ENCODE measurements at places on chromosomes 3 and 15.

- no peak for DNase-seq
These were observed 2.3 kb downstream of the SUCNR1 start for GRCh38 chr3:151875759-151876158.

GRCh38 chr15:62066663-62067447 lies at the start of gene C2CD4A:
Gene C2CD4A (plus strand): TSS chr15:62066977. CDS start chr15:62067614, 637 bp downstream.
- DNase-seq: no peak

DNA sequence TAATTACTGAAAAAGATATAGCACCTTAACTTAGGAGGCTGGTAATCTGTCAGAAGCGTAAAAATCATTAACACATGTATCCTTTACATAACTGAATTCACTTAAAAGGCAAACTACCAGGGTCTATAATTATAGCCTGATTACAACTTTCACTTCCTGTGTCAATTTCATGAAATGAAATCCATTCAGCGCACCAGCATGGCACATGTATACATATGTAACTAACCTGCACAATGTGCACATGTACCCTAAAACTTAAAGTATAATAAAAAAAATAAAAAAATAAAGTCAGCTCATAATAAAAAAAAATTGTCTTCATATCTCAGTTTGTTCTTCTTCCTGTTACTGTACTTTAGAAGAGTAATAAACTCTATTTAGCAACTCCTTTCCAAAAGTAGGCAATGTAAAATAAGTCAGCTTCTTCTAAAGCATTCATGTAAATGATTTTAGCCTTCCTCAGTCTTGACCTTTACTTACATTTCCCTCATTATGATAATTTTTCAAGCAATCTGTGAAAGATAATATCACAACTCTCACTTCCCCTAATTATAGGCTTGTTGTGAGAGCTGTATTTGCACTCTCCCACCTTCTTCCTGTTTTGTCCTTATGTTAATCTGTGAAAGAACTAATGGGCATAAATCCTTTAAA lies 50.1 kb downstream of the KBTBD8 start:
- no peak for DNase-seq

DNA sequence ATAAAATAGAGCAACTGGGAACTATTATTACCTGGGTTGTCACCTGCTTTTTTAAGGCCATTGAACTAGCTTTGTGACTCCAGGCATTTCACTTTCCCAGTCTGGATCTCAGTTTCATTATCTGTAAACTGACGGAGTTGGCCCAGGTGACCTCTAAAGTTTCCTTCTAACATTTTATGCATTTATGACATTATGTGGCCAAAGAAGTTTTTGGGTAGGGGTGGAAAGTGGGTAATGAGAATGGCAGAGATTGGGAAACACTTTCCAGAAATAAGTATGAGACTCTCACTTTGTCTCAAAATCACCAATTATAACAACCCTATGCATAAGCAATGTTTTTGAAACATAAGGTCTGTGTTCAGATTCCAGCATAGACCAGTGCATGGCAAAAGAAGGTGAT lies 99.1 kb upstream of the ARHGEF3 start:
- no peak for DNase-seq

DNA sequence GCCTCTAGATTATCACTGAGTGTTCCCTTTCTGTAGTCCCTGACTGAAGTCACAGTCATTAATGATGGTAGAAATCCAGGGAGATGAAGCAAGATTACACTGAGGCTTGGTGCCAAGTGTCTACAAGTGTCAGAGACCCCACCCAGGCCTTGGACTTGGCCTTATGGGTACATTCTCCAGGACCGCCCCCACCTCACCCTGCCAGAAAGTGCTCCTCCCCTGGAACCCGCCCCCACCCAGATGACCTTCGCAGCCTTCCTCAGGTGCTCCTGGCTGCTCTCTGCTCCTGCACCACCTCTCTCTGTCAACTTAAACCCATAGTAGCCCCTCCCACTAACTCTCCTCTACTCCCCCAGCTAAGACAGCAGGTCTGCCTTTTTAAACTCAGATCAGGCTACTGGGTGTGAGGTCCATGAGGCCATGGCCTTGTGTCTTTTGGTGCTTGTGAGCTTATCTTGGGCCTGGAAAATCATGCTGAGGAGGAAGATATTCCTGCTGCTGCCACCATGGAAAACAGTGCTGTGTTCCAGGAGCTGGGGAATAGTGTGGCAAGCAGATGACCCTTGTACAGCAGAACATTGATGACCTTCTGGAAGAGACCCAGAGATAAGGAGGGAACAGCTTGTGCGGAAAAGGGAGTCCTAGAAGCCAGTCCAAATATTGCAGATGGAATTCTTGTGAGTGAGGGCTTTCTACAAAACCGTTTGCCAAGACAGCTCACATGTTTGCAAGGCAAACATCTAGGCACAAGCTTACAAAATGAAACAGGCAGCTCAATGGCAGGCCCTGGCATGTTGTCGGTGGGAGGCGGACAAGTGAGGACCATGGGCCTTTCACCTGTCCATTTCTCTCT lies 40.3 kb upstream of the NDUFB4 start:
- DNase-seq: no peak

DNA sequence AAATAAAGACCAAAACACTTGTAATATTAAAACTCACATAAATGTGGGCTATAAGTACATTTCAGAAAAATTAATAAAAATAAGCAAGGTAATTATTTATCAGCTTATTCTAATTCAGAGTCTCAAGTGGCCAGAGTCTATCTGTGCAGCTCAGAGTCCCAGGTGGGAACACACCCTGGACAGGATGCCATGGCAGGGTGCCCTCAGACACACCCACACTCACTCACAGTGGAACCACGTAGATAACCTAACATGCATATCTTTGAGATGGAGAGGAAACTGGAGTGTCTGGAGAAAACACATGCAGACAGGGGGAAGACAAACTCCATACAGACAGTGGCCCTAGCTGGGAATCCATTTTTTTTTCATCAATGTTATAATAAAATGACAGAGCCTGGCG lies 37.2 kb downstream of the FSIP1 start:
- no peak for DNase-seq

GRCh38 chr15:73582851-73583379 lies 50.3 kb downstream of the NPTN start:
- no peak for DNase-seq

DNA sequence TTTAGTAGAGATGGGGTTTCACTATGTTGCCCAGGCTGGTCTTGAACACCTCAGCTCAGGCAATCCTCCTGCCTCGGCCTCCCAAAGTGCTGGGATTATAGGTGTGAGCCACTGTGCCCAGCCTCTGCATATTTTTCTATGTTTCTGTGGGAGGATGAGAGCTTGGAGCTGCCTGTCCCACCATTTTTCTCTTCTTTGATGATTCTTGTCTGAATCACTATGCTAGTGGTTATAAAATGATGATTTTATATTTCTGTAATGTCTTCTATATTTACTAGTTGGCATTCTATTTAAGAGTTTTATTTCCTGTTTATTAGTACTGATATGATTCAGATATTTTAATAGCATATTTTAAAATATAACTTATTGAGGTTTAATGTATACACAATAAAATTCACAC lies 69.7 kb downstream of the CHCHD6 start:
- no peak for DNase-seq

GRCh38 chr3:152760024-152760563 lies 74.8 kb upstream of the P2RY1 start:
- no peak for DNase-seq

GRCh38 chr3:158264894-158265293 lies 155.0 kb downstream of the RSRC1 start:
- DNase-seq: no peak

- DNase-seq: no peak
These were observed 1.5 kb downstream of the WHAMM start for GRCh38 chr15:82810890-82811426.

- no peak for DNase-seq
These were observed 31.0 kb downstream of the CEP63 start for GRCh38 chr3:134516905-134517304.

DNA sequence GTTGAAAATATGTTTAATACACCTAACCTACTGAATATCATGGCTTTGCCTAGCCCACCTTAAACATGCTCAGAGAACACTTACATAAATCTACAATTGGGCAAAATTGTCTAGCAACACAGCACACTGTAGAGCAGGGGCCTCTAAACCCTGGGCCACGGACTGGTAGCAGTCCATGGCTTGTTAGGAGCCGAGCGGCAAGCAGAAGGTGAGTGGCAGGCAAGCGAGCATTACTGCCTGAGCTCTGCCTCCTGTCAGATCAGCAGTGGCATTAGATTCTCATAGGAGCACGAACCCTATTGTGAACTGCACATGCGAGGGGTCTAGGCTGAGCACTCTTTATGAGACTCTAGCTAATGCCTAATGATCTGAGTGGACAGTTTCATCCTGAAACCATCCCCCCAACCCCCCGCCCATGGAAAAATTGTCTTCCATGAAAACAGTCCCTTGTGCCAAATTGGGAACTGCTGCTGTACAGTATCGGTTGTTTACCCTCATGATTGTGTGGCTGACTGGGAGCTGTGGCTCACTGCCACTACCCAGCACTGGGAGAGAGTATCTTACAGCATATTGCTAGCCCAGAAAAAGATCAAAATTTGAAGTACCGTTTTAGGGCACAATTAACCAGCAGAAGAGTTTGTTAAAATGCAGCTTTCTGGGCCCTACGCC lies 26.1 kb downstream of the CMSS1 start:
- no peak for DNase-seq

DNA sequence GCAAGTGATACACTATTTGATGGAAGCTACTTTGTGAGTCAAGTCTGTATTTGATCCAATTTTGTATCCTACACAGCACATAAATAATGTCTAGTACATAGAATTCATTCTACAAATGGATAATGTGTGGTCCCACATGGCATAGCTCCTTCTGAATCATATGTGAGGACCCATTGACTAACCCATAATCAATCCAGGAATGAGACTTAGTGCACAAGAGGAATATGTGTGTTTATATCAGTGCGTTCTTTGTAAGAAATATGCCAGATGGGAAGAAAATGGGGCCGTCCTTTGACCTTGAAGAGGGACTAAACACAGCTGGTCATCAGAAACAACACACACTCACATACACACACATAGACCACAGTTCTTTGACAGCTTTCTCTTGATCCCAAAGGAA lies 282.7 kb upstream of the SEMA6D start:
- DNase-seq: no peak

GRCh38 chr15:84822653-84823281 lies 5.6 kb downstream of the ALPK3 start:
- no peak for DNase-seq
